ENCODE measurements at places on chromosomes 7 and 10. TPM values are rescaled to one million over a fixed set of nuclear protein-coding genes. Genes with fewer than 3 reads are reported as not detected.

PNLIPRP2 gene
- polyA plus RNA-seq = 2,287 TPM

ACHE gene
- polyA plus RNA-seq = 0.67 TPM

INA gene
- not detected for polyA plus RNA-seq

RNF32 gene
- 1.3 TPM for polyA plus RNA-seq

NEUROG3 gene
- not detected for polyA plus RNA-seq

BLNK gene
- polyA plus RNA-seq = 8.0 TPM

PHYH gene
- polyA plus RNA-seq = 52.1 TPM

ERVW-1 gene
- not detected for polyA plus RNA-seq

SPDYE8 gene
- polyA plus RNA-seq = not detected

TAS2R4 gene
- 0.06 TPM for polyA plus RNA-seq

HOXA1 gene
- 0.56 TPM for polyA plus RNA-seq

RASSF4 gene
- 74.0 TPM for polyA plus RNA-seq

EZH2 gene
- polyA plus RNA-seq = 2.0 TPM

MAGI2 gene
- 2.2 TPM for polyA plus RNA-seq

POLR2J3 gene
- polyA plus RNA-seq = 84.8 TPM

CALML3 gene
- 0.22 TPM for polyA plus RNA-seq

SPDYE2B gene
- not detected for polyA plus RNA-seq

WDFY4 gene
- 0.34 TPM for polyA plus RNA-seq
